ENCODE measurements at places on chromosomes 2 and 18.
A peak's percentile ranks its signal among the peaks of the same experiment; 100 is the strongest.

- DNase-seq: no peak
- H3K4me1 ChIP-seq: no peaks in the 10 kb centered on the region
- no peak overlapping the region for H3K27ac ChIP-seq
- H3K27me3 ChIP-seq: no peaks in the 10 kb centered on the region
These were observed 30.1 kb downstream of the MROH2A start for GRCh38 chr2:233807966-233808935.

- DNase-seq: no peak
- no peak overlapping the region for H3K27ac ChIP-seq
- peak overlapping the region; percentile 4 for H3K4me3 ChIP-seq
- H3K27me3 ChIP-seq: no peaks in the 10 kb centered on the region
These were observed 7.9 kb downstream of the CROCC2 start for GRCh38 chr2:240913810-240914644.

GRCh38 chr2:64904413-64905329 is 84.5 kb upstream of the SLC1A4 start:
- no peak overlapping the region for H3K4me3 ChIP-seq
- H3K27ac ChIP-seq: no peak overlapping the region
- no peaks in the 10 kb centered on the region for H3K27me3 ChIP-seq
- DNase-seq: no peak
- no peaks in the 10 kb centered on the region for H3K36me3 ChIP-seq

DNA sequence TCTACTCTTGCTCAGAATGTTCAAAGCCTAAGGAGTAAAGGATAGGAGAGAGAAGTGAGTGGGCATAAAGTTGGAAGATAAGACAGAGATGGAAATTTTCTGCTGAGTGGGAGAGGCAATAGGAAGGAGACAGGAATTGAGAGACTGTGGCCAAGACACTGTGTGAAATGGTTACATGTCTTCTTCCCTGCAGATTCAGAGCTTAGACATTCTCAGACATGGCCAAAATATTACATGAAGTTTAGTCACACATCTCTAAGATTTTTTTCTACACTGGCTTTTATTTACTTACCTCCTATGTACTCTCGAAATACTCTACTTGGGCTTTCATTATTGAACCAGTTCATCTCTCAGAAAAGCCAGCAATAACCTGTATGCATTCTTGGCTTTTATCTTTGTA is 363.0 kb upstream of the FANCL start:
- no peaks in the 10 kb centered on the region for H3K4me1 ChIP-seq
- H3K36me3 ChIP-seq: no peaks in the 10 kb centered on the region
- H3K4me3 ChIP-seq: no peak overlapping the region
- H3K27ac ChIP-seq: no peak overlapping the region

GRCh38 chr2:164954186-164954585 is 1.1 kb downstream of the SLC38A11 start:
- no peak for DNase-seq
- H3K36me3 ChIP-seq: no peaks in the 10 kb centered on the region
- no peak overlapping the region for H3K27ac ChIP-seq
- H3K4me3 ChIP-seq: no peak overlapping the region

- H3K27me3 ChIP-seq: no peaks in the 10 kb centered on the region
- H3K4me1 ChIP-seq: no peaks in the 10 kb centered on the region
- DNase-seq: no peak
- no peaks in the 10 kb centered on the region for H3K36me3 ChIP-seq
- no peak overlapping the region for H3K27ac ChIP-seq
These were observed 15.0 kb upstream of the CTDP1 start for GRCh38 chr18:79664525-79665125.

- no peak overlapping the region for H3K4me3 ChIP-seq
- no peak overlapping the region for H3K27ac ChIP-seq
- no peaks in the 10 kb centered on the region for H3K27me3 ChIP-seq
- DNase-seq: no peak
These were observed 113.9 kb downstream of the THNSL2 start for GRCh38 chr2:88283886-88284592.

- H3K4me3 ChIP-seq: peak overlapping the region; percentile 70
- no peaks in the 10 kb centered on the region for H3K27me3 ChIP-seq
- no peaks in the 10 kb centered on the region for H3K36me3 ChIP-seq
- peaks cover 6% of the 10 kb centered on the region for H3K4me1 ChIP-seq
These were observed 131.5 kb upstream of the DLX2 start for GRCh38 chr2:172233987-172234715.

GRCh38 chr2:96407919-96408550 is 72.5 kb downstream of the NCAPH start:
- peak overlapping the region; percentile 70 for H3K27ac ChIP-seq
- no peak overlapping the region for H3K4me3 ChIP-seq
- DNase-seq: no peak
- peaks cover 5% of the 10 kb centered on the region for H3K4me1 ChIP-seq

DNA sequence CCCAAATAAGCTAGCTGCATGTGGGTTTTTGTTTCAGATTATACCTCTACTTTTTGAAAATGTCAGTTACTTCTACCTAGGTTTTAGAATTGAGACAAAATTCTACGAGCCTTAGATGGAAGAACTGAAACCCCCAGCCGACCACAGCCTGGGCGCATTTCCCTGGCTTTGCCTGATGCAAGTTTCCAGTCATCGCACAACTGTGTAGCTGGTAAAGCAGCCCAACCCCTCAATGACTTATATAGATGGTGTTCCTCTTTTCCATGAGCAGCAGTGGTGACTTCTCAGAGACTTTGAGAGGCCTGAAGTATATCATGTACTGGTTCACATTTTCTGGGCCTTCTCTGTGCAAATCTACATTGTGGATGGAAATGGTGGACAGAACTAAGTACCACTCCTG is 515.4 kb upstream of the RAB6C start:
- no peak overlapping the region for H3K4me3 ChIP-seq
- no peak for DNase-seq
- H3K4me1 ChIP-seq: no peaks in the 10 kb centered on the region
- H3K27me3 ChIP-seq: no peaks in the 10 kb centered on the region

GRCh38 chr18:13448335-13448795 is 229.8 kb downstream of the LDLRAD4 start:
- H3K36me3 ChIP-seq: no peaks in the 10 kb centered on the region
- H3K27me3 ChIP-seq: no peaks in the 10 kb centered on the region
- DNase-seq: no peak

GRCh38 chr2:43130548-43130875 is 95.9 kb downstream of the ZFP36L2 start:
- no peak for DNase-seq
- no peak overlapping the region for H3K4me3 ChIP-seq
- peak overlapping the region; percentile 32 for H3K27ac ChIP-seq
- no peaks in the 10 kb centered on the region for H3K36me3 ChIP-seq

DNA sequence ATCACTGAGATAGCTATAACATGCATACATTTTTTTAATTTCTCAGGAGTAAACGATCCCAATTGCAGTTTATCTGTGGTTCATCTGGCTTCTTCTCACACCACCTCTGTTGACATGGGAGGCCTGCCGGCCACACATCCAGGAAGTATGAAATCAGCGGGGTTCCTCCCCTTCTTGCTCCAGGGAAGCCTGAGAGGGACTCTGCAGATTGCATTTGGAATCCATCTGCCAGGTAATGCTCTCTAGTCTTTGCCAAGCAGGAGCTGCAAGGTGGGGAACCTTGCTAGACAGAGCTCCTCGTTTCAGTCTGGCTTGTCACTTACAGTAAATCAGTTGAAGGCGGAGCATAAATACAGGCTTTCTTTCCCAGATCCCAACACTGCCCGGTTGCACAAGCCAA is 49.9 kb downstream of the SOX11 start:
- H3K4me3 ChIP-seq: no peak overlapping the region
- H3K4me1 ChIP-seq: no peaks in the 10 kb centered on the region
- no peaks in the 10 kb centered on the region for H3K36me3 ChIP-seq
- H3K27me3 ChIP-seq: no peaks in the 10 kb centered on the region
- no peak for DNase-seq
- no peak overlapping the region for H3K27ac ChIP-seq

GRCh38 chr2:72001937-72002690 is 145.5 kb downstream of the CYP26B1 start:
- no peak overlapping the region for H3K4me3 ChIP-seq
- no peaks in the 10 kb centered on the region for H3K27me3 ChIP-seq
- no peaks in the 10 kb centered on the region for H3K4me1 ChIP-seq
- no peaks in the 10 kb centered on the region for H3K36me3 ChIP-seq

GRCh38 chr2:174158003-174158402 is 90.3 kb downstream of the OLA1 start:
- DNase-seq: no peak
- no peak overlapping the region for H3K27ac ChIP-seq
- no peaks in the 10 kb centered on the region for H3K36me3 ChIP-seq

DNA sequence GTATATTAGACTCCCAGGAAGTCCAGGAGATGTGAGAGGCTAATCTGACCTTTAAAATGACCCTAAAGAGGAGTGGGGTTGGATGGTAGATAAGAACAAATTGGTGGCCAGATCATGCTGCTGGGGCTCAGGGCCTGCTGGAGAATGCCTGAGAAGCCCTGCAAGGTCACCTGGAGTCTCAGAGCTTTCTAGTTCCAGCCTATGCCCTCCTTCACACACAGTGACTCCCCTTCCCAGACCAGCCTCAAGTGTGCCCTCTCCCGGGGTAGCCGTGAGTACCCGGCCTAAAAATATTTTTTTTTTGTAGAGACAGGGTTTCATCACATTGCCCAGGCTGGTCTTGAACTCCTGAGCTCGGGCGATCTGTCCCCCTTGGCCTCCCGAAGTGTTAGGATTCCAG is 44.2 kb upstream of the FZD5 start:
- no peak overlapping the region for H3K4me3 ChIP-seq
- no peaks in the 10 kb centered on the region for H3K36me3 ChIP-seq
- no peaks in the 10 kb centered on the region for H3K4me1 ChIP-seq
- H3K27me3 ChIP-seq: no peaks in the 10 kb centered on the region
- no peak overlapping the region for H3K27ac ChIP-seq

DNA sequence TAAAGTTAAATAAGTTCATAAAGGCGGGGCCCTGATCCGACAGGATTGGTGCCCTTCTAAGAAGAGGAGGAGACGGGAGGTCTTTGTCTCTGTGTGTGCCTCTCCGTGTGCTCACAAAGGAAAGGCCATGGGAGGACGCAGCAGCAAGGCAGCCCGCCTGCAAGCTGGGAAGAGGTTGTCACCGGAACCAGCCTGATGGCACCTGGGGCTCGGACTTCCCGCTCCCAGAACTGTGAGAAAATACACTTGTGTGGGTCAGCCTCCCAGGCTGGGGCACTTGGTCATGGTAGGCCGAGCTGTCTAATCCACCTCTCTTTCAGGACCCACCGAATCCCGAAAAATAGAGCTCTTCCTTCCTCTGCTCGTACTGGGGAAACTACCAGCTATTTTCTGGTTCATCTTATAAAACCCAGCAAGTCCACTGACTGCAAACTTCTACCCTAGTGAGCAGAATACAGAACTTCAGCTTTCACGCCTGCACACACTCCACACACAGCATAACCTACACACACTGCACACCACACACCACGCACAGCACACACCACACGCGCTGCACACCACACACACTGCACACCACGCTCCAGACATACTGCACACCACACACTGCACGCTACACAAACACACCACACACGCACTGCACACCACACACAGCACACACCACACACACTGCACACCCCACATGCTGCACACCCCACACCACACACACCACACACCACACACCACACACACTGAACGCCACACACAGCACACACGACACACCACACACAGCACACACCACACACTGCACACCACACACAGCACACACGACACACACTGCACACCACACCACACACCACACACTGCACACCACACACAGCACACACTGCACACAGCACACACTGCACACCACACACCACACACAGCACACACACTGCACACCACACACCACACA is 58.1 kb downstream of the ASB1 start:
- H3K4me3 ChIP-seq: no peak overlapping the region
- H3K27ac ChIP-seq: no peak overlapping the region
- no peak for DNase-seq
- H3K36me3 ChIP-seq: no peaks in the 10 kb centered on the region
- no peaks in the 10 kb centered on the region for H3K27me3 ChIP-seq

DNA sequence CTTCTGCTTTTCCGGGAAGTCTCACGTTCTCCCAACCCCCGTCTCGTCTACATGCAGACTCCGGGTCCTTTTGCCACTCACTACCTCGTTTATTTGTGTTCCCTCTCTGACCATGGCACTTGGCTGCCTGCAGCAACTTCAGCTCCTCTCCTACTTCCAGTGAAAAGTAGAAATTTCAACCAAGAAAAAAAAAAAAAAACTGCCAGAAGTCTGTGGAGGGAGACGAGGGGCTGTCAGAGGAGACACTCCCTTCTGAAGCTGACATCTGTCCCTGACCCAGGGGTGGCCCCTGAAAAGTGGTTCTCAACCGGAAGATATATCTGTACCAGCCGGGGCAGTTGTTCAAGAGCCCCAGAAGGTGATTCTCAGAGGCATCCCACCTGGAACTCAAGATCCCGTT is 742 bp upstream of the MYO5B start:
- no peak overlapping the region for H3K4me3 ChIP-seq
- no peaks in the 10 kb centered on the region for H3K27me3 ChIP-seq
- no peak overlapping the region for H3K27ac ChIP-seq
- DNase-seq: no peak

DNA sequence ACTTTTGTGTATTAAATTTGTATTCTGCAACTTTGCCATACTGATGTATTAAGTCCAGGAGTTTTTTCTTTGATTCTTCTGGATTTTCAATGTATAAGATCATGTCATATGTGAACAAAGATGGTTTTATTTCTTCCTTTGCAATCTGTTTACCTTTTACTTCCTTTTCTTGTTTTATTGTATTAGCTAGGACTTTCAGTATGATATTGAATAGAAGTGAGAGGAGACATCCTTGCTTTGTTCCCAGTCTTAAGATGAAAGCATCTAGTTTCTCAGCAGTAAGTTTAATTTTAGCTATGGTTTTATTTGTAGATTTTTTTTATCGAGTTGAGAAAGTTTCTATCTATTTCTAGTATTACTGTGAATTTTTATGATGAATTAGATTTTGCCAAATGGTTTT is 25.5 kb downstream of the VRK2 start:
- no peaks in the 10 kb centered on the region for H3K36me3 ChIP-seq
- no peaks in the 10 kb centered on the region for H3K4me1 ChIP-seq
- no peak for DNase-seq
- no peak overlapping the region for H3K4me3 ChIP-seq
- H3K27me3 ChIP-seq: no peaks in the 10 kb centered on the region

- no peak for DNase-seq
- no peaks in the 10 kb centered on the region for H3K36me3 ChIP-seq
- peaks cover 33% of the 10 kb centered on the region for H3K4me1 ChIP-seq
- no peak overlapping the region for H3K4me3 ChIP-seq
- no peaks in the 10 kb centered on the region for H3K27me3 ChIP-seq
- H3K27ac ChIP-seq: no peak overlapping the region
These were observed 58.8 kb downstream of the PARD3B start for GRCh38 chr2:204604061-204604460.

DNA sequence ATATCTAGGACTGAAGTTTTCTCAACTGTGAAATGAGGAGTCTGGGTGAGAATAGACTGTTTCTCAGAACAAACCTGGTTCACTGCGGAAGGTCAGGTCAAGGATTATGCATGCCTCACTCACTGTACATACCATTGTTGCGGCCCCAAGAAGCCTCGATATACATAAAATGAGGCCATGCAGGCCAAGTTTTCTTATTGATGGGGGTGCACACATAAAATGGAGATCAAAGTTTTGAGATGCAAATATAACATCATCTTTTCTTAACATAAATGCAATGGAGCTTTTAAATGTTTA is 1366.1 kb upstream of the CELF4 start:
- DNase-seq: no peak
- no peaks in the 10 kb centered on the region for H3K36me3 ChIP-seq
- no peak overlapping the region for H3K4me3 ChIP-seq
- no peaks in the 10 kb centered on the region for H3K4me1 ChIP-seq
- H3K27ac ChIP-seq: no peak overlapping the region

GRCh38 chr2:27708666-27709065 is 45.0 kb downstream of the SLC4A1AP start:
- H3K27me3 ChIP-seq: no peaks in the 10 kb centered on the region
- DNase-seq: no peak
- H3K27ac ChIP-seq: peak overlapping the region; percentile 100
